Fibroblast of the conjunctiva (primary cell): ENCODE measurements at places on chromosomes 7 and 10.

DNA sequence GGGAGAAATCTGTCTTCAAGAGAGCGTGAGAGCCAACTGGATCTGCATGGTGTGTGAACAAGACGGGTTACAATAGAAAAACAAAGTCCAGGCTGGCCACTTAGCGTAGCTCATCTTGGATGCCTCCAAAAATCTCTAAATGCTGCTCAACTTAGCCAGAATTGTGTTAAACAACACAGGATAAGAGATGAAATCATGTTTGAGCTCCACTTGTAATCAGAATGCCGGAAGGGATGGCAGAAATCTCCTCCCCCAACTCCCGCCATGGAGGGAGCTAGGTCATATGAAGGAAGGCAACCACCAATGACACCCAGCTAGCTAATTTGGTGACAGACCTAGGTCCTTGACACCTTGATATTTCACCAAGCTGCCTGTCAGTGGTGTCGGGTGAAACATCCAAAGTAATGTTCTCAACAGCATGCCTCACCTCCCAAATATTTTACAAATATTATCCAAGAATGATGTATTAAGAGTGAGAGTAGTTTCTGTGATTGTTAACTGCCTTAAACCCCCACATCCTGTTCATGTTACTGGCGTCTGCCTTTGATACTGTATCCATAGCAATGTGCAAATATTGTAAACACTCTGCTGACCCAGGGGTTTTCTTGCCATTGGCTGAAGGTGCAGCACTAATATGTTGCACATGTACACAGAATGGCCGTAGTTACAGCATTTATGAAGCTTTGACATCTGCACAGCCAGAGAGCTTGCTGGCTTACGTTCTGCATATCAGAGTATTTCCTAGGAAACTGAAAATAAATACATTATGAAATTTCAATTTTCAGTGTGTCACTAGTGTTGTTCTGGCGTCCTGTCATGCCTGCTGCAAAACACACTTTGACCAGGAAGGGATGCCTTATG, 25.8 kb downstream of the TMEM254 start:
- DNase-seq = peak; percentile 97

GRCh38 chr7:139108266-139109187, 993 bp downstream of the ZC3HAV1 start:
- DNase-seq = no peak

DNA sequence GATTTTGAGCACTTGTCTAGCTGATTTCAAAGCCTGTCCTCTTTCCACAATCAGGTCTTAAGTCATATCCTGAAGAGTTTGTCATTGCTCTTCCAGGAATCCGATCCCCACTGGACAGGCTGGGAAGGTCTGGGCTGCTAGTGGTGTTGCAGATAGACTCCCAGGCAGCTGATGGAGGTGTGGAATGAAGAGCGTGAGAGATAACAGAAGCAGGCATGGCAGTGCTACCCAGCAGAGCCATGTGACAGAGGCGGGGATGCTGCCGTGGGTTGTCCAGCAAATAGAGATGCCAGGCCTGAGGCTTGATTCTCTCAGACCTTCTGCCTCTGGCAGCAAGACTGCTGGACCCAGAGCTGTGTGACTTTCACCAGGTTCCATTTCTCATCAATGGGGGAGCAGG, 116.5 kb upstream of the EEPD1 start:
- no peak for DNase-seq

- DNase-seq = no peak
Observed at GRCh38 chr10:32943395-32943794, 14.6 kb downstream of the ITGB1 start.

DNA sequence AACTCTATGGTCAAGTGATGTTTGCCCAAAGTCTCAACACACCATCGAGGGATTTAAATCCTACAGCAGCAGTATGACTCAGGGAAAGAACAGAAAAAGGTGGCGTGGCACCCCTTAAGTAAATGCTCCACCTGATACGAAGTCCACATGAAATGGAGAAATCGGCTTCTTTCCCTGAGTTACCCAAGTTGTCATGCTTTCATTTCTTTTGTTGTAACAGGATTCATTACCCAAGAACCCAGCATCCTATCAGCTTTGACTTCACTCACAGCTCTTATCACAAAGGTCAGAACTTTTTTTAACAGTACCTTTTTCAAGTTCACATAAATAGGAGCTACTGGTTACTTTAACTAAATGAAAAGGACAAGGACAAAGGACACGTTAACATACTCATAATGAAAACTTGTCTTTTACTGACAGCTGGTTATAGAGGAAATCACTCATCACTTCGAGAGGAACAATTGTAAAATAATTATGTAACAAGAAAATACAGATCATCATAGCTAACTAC, 219.8 kb upstream of the FRMD4A start:
- no peak for DNase-seq

- no peak for DNase-seq
Observed at GRCh38 chr7:142280263-142280662, 22.4 kb upstream of the PRSS58 start.

- peak; percentile 48 for DNase-seq
Observed at GRCh38 chr10:89147256-89147655, 59.9 kb downstream of the CH25H start.

- DNase-seq = no peak
Observed at GRCh38 chr10:83564889-83565588, 574.3 kb upstream of the GHITM start.

GRCh38 chr7:64651203-64651602, 14.7 kb upstream of the ZNF107 start:
- no peak for DNase-seq

DNA sequence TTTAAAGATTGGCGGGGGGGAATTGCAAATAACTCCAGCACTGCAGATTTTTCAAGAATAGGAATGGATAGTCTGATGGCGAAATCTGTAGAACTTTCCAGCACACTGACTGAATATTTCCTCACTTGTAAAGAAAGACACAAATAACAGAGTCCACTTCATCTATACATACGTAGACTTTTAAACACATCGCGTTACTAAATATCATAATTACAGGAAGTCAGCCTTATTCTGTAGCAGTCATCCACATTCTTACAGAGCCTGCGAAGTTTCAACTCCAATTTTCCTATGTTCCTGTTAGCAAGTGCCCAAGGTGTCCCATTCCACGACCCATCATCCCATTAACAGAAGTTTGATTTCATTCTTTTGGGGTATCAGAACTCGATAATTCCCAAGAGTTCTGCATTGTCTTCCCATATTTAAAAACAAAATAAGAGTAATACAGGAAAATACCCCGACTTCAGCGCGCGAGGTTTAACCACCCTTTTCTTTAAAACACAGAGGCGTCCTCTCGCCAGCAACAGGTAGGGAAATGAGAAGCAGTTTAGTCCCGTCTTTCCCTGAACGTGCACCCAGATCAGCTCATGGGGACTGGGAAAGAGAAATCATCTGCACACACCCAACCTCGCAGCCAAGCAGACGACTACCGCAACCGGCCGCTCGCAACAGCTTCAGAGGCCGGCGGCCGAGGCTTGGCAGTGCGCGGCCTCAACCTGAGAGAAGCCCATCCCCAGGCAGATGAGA, 880 bp downstream of the HERC4 start:
- no peak for DNase-seq

GRCh38 chr7:3558400-3558799, 257.3 kb downstream of the SDK1 start:
- no peak for DNase-seq

DNA sequence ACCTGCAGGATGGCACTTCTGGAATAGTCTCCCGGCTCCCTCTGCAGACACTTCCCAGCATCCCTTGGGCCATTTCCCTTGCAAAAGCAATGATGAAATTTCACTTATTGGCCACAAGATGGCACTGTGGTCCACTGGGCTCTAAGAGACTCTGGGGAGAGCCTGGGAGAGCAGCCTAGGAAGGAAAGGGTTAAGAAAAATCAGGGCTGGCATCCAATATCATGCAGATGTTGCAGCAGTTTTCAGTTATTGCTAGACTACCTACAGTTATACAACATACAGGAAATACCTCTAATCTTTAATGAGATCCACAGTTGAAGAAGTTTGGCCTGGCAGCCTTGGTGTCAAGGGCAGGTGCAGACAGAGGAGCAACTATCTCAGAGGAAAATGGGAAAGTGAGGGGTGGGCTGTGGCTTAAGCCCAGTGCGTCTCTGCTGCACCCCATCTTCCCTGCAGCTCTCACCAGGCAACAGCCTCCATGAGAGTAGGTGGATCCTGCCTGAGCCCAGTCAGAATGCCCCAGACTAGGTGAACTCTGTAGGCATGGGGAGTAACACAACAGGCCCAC, 100.2 kb upstream of the PRSS58 start:
- DNase-seq = peak; percentile 88

DNA sequence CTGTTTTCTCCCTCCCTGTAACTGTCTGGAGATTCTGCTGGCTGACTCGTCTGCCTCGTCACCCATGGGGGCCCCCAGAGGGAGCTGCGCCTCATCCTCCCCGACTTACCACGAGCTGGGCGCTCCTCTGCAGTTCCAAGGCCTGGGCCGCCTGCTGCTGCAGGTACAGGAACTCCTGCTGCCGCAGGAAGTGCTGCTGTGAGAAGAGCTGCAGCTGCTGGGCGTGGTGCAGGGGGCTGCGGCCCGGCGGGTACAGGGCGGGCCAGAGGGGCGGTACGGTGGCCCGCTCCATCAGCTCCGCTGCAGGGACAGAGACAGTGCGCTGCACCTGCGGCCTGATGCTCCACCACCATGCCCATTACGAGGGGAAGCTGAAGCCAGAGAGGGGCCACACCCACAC, 47.7 kb downstream of the TNRC18 start:
- no peak for DNase-seq

DNA sequence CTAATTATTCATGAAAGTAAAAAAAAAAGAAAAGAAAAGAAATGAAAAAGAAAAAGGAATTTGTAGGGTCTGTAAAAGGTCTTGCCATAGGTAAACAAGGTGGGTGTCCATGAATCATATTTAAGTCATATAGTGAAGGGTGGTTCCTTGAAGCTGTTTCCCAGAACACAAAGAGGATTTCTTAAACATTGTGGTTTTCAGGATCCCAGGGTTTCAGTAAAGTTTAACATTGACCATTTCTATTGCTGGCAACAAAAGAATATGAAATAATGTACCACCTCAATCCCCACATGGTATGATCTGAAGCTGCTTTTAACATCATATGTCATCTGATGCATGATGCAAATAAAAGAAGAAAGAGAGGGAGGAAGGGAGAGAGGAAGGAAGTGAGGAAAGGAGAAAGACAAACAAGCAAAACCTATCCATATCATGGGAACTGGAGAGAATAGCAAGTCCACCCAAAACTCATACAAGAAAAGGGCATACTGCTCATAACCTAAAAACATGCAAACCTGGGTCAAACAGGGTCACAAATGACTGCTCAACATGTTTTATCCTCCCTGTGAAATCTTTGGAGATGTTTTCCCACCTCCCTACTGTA, 663.5 kb downstream of the SORCS1 start:
- no peak for DNase-seq

DNA sequence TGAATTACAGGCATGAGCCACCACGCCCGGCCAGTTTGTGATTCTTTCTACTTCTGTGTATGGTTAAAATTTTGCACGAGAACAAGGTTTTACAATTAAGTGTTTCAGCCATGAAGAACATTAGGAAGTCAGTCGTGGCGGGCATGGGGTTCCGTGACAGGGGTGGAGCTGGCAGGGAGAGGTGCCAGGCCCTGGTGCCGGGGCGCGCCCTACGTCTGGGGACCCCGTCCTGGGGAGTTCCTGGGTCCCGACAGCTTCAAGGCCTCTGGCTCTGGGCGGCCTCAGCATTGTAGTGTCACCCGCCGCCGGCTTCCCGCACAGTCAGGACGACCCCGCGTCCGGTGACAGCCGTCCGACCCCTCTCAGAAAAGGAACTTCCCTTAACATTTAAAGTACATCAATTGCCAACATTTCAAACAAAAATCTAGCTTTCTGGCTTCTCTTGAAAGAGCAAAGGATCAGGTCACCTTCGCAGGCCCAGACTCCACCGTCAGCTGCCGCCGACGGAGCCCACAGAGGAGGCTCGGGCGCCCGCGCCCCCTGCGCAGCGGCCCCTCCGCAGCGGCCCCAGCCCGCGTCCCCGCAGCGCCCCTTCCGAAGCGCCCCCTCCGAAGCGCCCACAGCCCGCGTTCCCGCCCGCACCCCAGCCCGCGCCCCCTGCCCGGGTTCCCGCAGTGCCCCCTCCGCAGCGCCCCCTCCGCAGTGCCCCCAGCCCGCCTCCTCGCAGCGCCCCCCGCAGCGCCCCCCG, 23.2 kb upstream of the MKI67 start:
- DNase-seq = no peak

- no peak for DNase-seq
Observed at GRCh38 chr7:1227814-1228544, 4.7 kb upstream of the UNCX start.

DNA sequence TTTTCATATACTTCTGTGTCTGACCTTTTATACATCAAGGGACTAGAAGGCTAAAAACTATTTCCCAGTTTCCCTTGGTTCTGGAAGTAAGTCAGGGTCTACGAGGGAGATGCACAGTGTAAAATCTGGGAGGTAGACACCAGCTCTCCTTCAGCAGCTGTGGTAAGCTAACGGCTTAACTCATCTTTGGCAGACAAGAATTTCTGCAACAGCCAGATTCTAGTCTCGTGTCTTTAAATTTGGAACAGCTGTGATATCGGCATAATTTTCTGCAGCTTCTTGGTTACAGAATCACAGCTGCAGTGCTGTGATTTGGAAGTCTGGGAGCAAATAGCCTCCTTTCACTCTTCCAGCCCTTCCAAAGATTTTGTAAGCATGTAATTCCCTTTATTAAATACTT, 37.4 kb upstream of the ABCB4 start:
- no peak for DNase-seq

DNA sequence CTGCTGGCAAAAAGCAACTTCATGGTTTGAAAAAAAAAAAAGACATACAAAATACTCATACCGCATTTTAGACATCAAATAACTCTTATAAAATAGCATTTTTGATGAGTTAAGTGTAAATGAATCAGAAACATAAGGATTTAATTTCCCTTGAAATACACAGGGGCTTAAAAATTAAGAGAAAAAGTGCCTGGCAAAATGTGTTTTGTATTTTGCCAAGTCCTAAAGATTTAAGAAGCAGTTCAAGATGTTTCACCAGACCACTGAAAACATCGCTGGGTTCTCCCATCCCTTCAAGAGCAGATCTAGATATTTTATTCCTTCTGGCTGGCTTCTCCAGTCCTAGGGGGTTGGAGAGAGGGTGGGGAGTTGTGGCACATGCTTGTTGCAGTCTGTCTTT, 396.4 kb downstream of the INHBA start:
- DNase-seq = no peak

- no peak for DNase-seq
Observed at GRCh38 chr10:101646364-101646763, 48.6 kb downstream of the FBXW4 start.

- no peak for DNase-seq
Observed at GRCh38 chr7:2959828-2960599, 83.7 kb downstream of the CARD11 start.

- no peak for DNase-seq
Observed at GRCh38 chr7:73896454-73896853, 35.5 kb downstream of the TMEM270 start.

DNA sequence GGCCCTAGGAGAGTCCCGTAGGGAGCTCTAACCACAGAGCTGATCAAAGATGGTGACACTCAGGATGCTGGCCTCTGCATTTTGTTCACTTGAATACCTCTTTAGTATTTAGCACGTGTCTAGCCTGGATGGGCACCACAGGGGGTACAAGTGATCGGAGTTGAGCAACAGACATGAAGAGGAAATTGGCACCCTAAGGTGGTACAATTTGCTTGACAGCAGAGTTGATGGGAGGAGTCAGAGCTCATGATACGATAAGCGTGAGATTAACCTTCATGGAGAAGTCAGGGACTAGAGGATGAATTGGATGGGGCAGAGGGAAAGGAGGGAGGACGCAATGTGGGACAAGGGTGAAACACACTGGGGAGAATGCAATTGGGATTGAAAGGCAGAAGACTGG, 9.9 kb upstream of the ZNF212 start:
- DNase-seq = no peak

GRCh38 chr10:7700577-7701125, 2.5 kb upstream of the ITIH2 start:
- no peak for DNase-seq
